ENCODE measurements at places on chromosomes 5 and 9.
A peak's percentile ranks its signal among the peaks of the same experiment; 100 is the strongest.

GRCh38 chr5:122153230-122153629, 23.9 kb downstream of the ZNF474 start:
- DNase-seq = no peak

DNA sequence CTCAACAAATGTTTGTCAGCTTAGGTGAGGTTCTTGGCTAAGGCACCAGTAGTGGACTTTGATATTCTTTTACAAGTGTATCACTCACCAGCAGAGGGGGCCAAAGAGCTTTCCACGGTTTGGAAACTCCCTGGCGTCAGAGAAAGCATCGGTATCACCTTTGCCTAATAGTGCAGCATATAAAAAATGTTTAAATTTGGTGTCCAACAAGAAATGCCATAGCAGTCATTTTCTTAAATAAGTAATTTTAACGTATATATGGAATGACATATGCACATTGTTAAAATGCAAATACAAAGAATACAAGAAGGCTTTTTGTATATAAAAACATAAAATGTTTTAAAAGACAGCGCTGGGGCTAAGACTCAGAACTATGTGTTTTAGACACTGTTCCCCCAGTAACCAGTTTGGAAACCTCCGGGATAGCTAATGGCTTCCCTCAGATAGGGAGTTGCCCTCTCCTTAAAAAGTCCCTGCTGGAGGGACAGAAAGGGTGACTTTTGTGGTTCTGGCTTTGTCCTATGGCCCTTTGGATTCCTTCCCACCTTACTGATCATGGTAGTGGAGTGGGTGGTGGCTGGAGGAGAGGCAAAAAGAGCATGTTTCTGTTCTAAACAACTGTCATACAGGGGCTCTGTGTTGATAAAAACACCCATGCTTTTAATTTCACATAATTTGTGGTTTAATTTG, 124.6 kb downstream of the GPBP1 start:
- DNase-seq = peak; percentile 43

DNA sequence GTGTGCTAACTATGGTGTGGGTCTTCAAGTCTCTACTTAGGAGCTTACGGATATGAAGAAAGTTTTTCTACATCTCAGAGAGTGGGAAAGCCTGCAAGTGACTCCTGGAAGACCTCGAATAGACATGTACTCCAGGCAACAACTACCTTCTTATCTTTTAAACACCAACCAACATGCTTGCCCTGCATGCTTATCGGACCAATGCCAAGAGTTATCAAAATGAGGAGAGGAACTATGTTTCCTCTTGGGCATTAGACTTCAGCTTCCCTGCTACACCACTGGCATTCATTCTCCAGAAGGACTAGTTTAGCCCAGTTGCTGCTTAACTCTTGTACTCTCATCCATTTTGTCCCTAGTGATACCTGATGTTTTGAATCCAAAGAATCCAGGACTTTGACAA, 74.7 kb upstream of the MAN2A1 start:
- DNase-seq = no peak

- no peak for DNase-seq
Observed at GRCh38 chr5:149466457-149466972, 84.7 kb downstream of the CSNK1A1 start.

- no peak for DNase-seq
Observed at GRCh38 chr5:34918025-34918424, 2.5 kb downstream of the BRIX1 start.

DNA sequence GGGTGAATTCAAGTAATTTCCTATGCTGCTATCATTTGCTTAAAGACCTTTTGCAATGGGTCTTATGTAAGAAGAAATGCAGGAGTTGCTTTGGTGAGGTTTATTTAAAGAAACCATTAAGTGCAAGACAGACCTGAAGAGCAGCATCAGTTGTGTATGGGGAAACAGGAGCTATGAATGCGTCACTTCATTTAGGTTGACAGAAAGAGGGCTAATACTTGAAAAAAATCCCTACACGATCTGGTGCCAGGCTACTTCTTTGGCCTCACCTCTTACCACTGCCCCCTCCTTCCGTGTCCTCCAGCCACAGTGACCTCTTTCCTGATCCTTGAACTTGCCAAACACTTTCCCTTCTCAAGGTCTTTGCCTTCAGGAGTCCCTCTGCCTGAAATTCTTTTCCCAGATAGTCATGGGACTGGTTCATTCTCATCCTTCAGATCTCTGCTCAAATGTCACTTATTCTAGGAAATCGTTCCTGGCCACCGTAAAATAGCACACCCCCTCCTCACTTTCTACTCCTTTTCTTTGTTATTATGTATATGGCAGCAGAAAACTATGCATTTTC, 1.4 kb upstream of the JAK2 start:
- DNase-seq = no peak

DNA sequence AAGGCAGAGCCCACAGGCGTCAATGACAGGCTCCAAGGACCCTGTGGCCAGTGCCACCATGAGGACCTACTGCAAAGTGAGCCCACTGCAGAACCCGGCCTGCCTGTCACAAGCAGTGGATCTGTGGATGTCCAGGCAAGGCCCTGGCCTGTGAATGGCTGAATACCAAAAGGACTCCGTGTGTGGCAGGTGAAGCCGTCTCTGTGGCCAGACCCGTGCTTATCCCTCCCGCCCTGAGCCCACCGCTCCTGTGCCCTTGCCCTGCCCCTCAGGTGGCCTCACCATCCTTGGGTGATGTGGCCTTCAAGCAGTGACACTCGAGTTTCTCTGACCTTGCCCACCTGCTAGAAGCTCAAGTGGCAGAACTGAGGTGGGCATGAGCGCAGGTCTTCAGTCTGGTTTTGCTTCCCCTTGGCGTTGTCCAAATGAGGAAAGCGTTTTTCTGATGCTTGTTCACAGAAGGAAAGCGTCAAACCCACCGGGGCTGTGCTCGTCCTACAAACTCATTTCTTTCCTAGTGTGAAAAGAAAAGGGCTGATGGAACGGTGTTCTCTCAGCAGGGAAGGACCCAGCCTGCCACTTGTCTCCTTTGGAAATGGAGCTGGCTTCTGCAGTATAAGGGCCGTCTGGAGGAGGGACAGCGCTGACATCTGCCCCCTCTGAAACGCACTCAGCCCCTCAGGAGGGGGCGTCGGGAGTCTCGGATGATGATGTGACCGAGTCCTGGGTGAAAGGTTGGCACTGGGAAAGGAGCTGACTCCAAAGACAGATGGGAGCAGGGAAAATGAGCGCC, 377.7 kb upstream of the IRX4 start:
- DNase-seq = no peak

GRCh38 chr9:131013771-131014676, 5.0 kb downstream of the LAMC3 start:
- no peak for DNase-seq

DNA sequence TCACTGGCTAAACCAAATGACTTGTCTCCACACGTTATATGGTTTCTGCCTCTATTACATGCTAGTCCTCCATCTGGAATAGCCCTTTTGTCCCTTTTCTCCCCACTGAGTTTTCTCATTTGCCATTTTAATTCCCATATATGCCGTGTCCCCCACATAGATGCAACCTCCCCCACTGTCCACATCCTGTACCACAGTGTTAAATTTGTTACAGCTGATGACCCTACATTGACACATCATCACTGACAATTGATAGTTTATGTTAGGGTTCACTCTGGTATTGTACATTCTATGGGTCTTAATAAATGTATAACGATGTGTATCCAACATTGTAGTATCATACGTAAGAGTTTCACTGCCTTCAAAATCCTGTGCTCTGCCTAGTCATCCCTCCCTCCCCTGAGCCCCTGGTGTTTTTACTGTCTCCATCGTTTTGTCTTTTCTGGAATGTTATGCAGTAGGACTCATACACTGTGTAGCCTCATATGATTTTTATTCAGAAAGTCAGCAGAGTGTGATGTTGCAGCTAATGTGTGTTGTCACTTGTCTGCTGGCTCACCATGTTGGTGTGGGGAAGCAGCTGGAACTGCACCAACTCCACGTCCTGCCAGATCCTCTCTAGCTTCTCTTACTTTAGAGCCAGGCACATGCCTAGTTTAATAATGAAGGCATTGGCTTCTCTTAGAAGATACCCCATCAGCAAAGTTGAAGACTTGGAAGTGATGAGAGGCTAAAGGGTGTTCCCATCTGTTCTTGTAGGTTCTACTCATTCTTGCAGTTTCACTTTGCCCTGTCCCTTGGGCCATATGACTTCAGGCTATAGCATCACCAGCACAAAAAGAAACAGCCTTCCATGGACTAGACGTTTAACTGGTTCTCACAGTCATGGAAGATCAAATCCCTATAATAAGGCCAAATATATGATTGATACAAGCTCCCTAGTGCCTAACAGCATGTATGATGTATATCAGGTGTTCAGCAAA, 30.2 kb downstream of the LRRC70 start:
- DNase-seq = no peak

DNA sequence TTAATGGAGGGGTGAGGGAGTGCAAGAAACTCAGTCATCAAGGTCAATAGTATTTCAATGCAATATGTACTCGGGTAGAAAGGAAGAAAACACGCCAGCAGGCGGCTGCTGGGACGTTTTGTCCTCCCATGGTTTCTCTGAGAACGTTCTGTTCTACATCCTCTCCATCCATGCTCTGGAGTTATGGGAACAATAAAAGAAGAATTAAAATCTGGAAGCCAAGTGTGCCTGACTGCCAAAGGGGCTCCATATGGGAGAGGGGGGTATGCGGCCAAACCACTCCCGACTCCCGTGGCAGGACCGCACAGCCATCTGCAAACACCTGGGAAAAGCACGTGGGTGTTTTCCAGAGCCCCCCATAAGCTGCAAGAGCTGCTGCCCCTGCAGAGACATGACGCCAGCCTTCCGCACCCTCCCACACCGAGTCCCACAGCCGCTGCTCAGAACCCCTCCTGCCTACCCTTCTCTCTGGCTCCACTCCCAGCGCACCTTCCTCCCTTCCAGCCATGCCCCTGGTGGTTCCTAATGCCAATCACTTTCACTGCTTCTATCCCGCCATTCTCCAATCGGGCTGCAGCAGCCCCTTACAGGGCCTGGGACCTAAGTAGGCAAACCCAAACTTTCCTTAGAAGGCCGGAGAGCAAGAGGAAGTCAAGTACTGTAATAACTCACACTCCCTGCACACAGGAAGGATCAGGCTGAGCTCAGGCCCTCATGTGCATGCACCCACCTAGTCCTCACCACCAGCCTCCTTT, 241.6 kb downstream of the SYK start:
- no peak for DNase-seq

DNA sequence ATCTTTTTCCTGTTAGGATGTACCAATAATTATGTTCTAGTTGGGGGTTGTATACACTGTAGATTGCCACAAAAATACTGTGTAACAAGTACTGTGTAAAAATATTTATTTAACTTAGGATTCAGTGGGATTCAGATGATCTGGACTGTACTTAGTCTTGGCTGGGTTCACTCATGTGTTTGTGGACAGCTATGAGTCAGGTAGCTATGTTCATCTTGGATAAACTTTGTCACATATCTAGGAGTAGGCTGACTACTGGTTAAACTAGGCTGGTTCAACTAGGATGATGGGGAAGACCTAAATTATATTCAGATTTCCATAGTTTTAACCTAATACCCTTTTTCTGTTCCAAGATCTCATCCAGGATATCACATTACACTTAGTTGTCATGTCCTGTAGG, 32.1 kb upstream of the TNFSF15 start:
- no peak for DNase-seq

- no peak for DNase-seq
Observed at GRCh38 chr5:158559066-158559465, 540.6 kb downstream of the EBF1 start.

DNA sequence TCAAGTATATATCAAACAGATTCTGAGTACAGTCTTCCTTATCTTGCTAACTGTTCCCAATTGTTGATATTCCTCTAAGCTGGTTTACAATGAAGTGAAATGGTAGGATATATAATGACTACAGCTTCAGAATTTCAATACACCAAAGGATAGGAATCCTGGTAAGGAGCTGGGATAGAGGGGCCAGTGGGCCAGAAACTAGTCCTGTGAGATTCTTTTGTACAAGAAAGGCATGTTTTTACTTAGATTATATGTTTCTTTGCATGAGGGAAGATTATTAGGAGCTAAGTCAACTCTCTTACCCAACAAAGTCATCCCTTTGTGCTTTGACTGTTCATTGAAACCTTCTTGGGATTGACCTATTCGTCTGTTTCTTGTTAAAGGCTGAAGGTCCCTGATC, 435.7 kb downstream of the PLK2 start:
- no peak for DNase-seq

DNA sequence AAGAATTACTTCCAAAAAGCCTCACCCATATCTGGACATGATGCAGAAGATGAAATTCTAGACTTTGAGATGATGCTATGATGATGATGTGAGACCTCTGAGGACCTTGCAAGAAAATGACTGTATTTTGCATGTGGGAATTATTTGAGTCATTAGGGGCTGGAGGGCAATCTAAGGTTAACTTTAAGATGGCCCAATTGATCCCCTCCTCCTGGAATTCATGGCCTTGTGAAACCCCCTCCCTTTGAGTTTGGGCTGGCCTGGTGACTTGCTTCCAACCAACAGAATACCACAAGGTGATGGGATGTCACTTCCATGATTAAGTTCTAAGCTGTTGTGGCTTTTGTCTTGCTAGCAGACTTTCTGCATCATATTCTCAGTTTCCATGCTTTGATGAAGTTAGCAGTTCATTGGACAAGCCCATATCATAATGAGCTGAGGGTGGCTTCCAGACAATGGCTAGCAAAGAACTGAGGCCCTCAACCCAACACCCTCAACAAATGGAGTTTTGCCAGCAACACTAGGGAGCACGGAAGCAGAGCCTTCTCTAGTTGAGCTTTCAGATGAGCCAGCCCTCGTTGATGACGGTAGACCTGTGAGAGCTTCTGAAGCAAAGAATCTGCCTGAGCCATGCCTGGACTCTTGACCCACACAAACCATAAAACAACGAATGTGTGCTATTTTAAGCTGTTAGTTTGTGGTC, 7.4 kb upstream of the AMACR start:
- no peak for DNase-seq

GRCh38 chr5:71924325-71924724, 182.9 kb upstream of the MAP1B start:
- DNase-seq = no peak

- no peak for DNase-seq
Observed at GRCh38 chr5:103490030-103490739, 72.4 kb downstream of the NUDT12 start.

GRCh38 chr5:172114875-172115422, 73.1 kb downstream of the STK10 start:
- no peak for DNase-seq

GRCh38 chr5:110104726-110105669, 415.3 kb downstream of the MAN2A1 start:
- DNase-seq = no peak

Measured in NCI-H1092 (cell line).